ENCODE measurements at places on chromosomes 7 and 10. TPM values are rescaled to one million over a fixed set of nuclear protein-coding genes. Genes with fewer than 3 reads are reported as not detected.
A peak's percentile ranks its signal among the peaks of the same experiment; 100 is the strongest.

DNA sequence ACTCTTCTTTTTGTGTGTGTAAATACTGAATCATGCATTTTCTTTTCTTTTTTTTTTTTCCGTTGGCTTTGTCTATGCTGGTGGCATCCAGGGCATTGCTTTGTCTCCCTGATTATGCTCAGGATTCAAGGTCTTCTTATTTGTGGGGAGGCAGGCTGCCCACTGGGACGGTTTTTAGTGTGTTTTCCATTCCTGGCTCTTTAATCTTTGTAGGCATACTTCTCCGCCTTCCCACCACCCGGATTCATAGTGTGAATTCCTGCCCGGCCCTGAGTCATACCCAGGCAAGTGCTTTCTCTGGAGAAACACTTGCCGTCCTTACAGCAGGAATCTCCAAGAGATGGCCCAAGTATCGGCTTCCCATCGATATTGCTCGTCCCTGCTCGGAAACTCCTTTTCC, 5.2 kb downstream of the ZNF655 start:
- peak; percentile 12 for DNase-seq

Gene UCMA
- total RNA-seq, result not detected

DNA sequence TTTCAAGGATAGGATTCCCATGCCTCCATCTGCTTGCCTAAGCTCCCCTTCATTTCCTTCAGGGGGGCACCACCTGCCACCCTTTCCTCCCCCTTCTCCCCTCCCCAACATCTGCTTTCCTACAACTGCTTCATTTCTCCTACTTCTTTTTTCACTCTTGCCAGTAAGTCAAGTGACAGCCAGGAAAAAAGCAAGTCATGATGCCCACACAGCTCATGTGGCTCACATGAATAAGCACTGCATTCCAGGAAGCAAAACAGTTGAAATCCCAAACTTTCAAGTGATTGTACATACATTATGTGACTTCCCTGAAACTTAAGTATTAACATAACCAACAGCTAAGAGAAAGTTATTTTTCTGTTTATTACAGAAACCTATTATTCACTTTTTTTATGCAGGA, 78.6 kb downstream of the TNS3 start:
- DNase-seq, result peak; percentile 88

GRCh38 chr10:63005246-63005645, 127.9 kb upstream of the NRBF2 start:
- DNase-seq, result peak; percentile 89

DNA sequence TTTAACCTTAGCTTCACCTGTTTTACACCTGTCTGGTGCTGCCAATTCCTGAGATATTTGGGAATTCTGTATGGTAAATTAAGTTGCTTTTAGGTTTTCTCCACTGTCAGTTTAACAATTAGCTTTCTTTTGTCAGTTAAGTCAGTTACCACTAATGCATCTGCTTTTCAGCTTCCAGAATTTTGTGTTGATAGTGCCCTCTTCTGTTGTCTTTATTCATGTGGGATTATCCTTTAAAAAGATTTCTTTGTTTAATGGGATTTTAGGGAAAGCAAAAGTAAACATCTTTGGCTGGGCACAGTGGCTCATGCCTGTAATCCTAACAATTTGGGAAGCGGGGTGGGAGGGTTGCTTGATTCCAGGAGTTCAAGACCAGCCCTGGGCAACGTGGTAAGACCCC, 8.1 kb downstream of the TFAM start:
- DNase-seq, result peak; percentile 18
